ENCODE measurements at places on chromosomes 2 and 18. TPM values are rescaled to one million over a fixed set of nuclear protein-coding genes. Genes with fewer than 3 reads are reported as not detected.

Gene ASIC4
- total RNA-seq, result not detected

GRCh38 chr2:200733713-200734198 is 78.0 kb upstream of the BZW1 start:
- no peak for DNase-seq

DNA sequence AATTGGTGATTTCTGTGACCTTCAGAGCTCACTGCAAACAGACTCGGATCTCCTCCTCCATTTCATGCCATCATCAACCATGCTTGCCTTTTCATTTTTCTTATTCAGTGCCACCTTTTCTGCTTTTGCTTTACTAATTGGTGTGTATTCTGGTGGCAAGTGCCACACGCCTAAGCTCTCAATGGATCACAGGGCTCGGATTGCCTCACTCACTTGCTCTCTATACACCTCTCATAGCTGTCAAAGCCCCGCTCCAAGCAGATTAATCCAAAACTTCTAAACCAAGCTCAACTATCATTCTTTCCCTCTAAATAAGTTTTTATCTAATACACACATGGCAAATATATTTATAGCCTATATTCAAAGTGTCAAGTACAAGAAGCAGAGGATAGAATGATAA is 86.4 kb downstream of the PLEKHM3 start:
- DNase-seq, result no peak

- no peak for DNase-seq
Observed at GRCh38 chr2:47155091-47155876, at the start of gene STPG4. Gene STPG4, minus strand, starts transcription at chr2:47155308. Its CDS starts 57 bp downstream, at chr2:47155251.

- no peak for DNase-seq
Observed at GRCh38 chr18:48409591-48410094, 460 bp upstream of the ZBTB7C start.

DNA sequence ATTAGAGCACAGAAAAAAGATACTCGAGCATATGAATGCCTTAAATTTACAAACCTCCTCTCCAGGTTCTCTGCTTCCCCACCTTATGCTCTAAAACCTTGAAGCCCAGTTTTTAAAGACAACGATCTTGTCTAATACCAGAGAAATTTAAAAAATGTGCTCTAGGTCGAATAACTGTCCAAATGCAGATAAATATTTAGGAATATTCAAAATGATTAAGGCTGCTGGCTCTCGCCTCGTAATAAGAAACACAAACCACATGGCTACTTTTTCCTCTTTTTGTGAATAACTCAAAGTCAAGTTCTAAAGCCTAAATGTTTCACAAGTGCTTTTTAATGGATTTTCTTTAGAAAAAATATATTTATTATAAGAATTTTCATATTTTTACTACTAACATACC is 101.3 kb downstream of the SATB2 start:
- no peak for DNase-seq

GRCh38 chr2:55283083-55283482 is 14.1 kb upstream of the MTIF2 start:
- DNase-seq, result no peak

GRCh38 chr2:156673333-156673615 is 237.1 kb downstream of the GPD2 start:
- no peak for DNase-seq

GRCh38 chr2:1856922-1857321 is 112.6 kb upstream of the PXDN start:
- no peak for DNase-seq

- peak; percentile 85 for DNase-seq
Observed at GRCh38 chr2:72864500-72864899, 22.7 kb upstream of the SPR start.

Gene AGXT
- total RNA-seq, result not detected

DNA sequence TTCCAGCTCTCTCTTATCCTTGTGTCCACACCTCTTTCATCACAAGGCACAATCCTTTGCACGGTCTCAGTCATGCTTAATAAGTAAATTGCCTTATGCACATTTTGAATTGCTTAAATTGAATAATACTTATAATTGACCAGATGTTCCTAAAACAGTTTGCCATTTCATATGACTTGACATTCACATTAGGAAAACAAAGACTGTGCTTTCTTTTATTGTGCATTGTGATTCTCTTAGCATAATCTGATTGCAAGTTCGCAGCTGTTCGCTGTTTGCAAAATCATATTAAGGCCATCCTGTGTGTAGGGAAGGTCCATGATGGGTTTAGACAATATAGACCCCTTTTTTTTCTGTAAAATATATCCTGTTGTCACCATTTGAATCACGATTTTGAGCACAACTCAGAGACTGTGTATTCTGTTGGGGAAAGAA is 75.6 kb downstream of the RNF144A start:
- no peak for DNase-seq

DNA sequence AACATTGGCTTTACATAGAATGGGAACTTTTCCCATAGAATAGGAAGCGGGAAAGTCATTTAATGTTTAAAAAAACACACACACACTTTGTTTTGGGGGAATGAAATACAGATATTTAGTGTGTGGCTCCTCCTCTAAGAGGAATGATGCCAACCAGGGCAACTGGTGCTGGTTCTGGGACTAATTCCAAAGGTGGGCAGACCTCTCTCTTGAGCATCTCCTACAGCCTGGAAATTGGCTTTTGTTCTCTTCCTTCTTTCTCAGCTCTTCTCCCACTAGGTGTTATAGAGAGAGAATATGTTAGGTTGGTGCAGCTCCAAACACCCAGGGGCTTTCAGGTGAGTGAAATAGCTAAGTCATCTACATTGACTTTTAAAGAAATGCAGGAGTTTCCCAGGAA is 190.1 kb downstream of the RAD51AP2 start:
- no peak for DNase-seq

GRCh38 chr2:208256192-208256782 is 1.4 kb upstream of the IDH1 start:
- DNase-seq, result peak; percentile 58

Data from renal cortical epithelial cell (primary cell).